Large intestine (tissue), 12 donors: ENCODE measurements at places on chromosomes 7 and 10.
A peak's percentile ranks its signal among the peaks of the same experiment; 100 is the strongest.

DNA sequence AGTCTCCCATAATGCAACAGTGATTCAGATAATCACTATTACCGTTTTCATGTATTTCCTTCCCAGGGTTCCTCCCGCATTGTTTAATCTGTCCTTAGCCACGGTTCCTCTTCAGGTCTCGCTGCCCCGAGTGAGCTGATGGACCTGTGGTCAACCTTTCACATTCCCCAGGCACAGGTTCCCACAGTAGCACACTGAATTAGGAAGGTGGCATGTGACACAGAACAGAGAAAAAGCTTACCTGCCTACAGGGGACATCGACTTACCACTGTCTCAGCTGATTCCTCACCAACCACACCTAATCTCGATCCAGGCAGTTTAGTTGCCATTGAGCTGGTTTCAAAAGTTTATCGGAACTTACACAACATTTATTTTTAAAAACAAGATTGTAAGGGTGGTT, 72.2 kb downstream of the MTURN start:
- DNase-seq, result no peak

GRCh38 chr7:78057571-78057970, 259.0 kb downstream of the PHTF2 start:
- DNase-seq, result no peak

GRCh38 chr7:138228769-138229168, 152.5 kb downstream of the AKR1D1 start:
- no peak for DNase-seq

DNA sequence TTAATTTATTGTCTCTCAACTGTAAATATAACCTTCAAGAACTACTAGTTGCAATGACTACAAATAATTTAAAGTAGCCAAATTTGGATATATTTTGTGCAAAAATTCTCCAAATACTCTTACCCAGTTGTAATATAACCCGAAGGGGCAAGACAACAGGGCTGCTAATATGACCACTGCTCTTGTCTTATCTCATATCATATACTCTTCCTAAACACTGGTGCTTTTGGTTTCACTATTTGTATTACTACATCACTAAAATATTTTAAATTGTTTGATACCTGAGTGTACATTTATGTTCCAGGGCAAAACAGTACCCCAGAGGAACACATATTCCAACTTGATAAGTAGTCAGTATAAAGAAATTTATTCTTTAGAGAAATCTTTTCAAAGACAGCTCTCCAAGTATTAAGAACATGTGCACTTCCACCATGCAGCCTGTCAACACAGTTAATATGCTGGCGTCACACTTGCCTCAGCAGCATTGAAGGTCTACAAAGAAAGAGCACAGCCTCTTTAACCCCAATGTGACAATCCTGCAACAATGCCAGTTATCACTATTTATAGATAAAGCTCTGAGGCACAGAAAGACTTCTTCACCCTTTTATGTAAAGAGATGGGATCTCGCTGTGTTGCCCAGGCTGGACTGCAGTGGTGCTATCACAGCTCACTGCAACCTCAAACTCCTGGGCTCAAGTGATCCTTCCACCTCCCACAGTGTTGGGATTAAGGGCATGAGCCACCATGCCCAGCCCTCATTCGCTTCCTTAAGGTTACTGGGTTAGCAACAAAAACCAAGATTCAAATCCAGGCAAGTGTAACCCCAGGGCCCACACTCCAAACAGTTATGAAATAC, 37.8 kb downstream of the RHEB start:
- DNase-seq, result no peak

DNA sequence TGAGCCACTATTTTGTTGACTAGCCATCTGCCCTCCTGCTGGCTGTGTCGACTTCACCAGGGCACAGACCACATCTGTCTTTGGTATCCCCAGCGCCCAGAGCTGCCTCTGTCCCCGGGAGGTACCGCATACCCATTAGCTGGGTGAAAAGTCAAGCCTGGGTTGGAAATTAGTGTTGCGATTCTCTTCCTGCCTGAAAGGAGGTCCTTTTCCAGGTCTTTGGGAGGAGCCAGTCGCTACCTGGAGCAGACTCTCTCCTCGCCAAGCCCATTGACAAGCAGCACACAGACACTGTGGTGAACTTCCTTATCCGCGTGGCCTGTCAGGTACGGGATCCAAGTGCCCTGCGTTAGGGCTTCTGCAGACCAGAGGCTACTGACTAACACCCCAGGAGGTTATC, 79.4 kb downstream of the TRRAP start:
- DNase-seq, result no peak

GRCh38 chr7:49396229-49396628, 377.2 kb upstream of the VWC2 start:
- no peak for DNase-seq

DNA sequence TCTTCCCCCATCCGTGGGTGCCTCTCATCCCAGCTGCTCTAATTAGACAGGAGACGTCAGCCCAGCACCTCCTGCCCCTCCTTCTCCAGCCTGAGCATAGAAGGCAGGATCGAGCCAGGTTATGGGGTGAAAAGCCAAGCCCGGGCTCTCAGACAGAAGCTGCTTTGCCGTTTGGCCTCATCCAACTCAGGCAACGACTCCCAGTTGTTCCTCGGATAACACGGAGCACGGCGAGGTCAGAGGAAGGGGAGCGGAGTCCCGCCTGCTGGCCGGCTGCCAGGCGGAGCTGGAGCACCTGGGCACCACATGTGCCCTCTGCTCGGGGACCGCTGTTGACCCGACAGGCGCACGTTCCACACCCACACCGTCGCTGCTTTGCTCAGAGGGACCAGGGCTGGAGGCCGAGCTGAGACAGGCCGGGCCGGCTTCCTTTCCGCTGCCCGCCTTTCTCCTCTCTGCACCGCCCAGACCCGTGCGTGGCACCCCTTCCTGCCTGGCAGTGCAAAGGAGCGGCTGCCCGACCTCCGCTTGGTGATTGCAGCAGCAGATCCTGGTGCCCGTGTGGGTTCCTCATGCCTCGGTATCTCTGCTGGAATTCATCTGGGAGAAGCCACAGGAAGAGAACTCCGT, 21.6 kb upstream of the UNCX start:
- no peak for DNase-seq

GRCh38 chr7:137164251-137164650, 179.3 kb downstream of the PTN start:
- no peak for DNase-seq

- DNase-seq, result no peak
Observed at GRCh38 chr7:82468435-82468834, 24.9 kb upstream of the CACNA2D1 start.

GRCh38 chr7:94338921-94339371, 55.7 kb upstream of the COL1A2 start:
- DNase-seq, result no peak

- DNase-seq, result no peak
Observed at GRCh38 chr10:64039198-64039597, 518.0 kb downstream of the REEP3 start.

DNA sequence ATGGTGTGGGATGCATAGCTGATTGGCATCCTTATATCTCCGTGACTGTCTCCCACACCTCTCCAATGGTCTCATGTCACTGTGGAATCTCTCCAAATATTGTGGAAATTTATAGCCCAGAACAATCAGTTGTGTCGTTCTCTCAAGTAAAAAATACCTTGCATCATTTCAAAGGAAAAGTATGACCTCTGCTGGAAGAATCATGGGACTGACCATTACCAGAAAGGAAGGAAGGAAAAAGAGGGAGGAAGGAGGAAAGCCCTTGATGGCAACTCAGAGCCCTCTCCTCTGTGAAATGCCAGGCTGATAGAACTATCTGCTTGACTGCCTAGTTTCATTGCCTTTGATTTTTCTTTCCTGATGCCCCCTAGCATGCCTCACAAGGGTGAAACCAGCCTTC, 76.3 kb downstream of the FOXI2 start:
- no peak for DNase-seq

DNA sequence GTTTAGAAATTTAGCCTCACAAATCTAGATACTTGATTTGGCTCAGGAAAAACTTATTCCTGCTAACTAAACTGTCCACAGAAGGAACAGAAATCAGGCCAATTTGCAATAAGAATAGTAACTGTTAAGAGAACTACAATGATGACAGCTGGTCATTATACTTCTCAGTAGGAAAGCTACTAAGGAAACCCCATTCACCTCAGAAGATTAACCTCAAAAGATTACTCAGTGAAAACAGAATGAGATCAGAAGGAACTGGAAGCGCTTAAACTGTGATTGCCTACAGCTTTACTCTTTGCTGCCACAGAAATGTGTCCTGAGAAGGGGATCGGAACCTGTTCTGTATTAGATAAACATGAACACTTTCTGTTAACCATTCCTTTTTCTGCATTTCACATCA, 24.3 kb upstream of the DNAJB12 start:
- no peak for DNase-seq

DNA sequence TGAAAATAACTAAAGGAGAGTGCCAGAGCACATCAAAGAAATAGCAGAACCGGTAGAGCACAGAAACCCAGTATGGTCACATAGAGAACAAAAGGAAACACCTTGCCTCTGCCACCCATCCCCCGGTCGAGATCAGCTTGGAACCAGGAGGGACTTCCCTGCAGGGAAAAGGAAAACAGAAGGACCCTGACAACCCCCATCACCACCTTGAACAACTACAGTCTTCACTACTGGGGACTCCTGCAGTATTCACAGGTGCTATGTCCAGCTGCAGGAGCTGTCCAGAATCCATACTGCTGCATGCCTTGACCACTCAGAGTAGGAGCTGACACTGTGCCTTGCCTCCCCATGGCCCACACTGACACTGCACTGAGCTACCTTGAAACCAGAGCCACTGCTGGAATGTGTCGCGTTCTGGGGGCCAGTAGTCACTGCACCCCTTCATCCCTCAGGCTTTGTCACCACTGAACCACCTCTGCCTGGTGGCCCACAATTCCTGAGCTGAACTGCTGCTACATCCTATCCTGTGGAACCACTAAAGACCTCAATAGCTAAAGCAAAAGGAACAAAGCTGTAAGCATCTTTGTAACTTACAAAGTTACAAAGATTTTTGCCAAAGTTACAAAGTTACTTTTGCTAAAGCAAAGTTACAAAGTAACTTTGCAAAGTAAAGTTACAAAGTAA, 66.8 kb downstream of the TRIL start:
- no peak for DNase-seq

DNA sequence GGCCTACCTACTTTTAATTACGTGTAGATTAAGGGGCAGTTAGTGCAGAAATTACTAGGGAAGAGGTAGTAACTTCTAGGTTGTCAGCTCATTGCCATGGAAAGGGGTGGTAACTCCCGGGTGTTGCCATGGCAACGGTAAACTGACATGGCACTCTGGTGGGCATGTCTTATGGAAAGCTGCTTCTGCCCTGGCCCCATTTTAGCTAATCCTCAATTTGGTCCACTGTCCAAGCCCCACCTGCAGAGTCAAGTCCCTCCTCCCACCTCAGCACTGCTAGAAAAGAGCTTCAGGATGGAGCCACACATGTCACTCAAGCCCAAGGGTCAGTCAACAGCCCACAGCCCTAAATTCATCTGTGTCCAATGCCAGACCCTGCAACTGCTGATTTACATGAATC, 7.5 kb upstream of the ZKSCAN1 start:
- no peak for DNase-seq

GRCh38 chr10:78416031-78417011, 382.7 kb downstream of the RPS24 start:
- DNase-seq, result no peak

DNA sequence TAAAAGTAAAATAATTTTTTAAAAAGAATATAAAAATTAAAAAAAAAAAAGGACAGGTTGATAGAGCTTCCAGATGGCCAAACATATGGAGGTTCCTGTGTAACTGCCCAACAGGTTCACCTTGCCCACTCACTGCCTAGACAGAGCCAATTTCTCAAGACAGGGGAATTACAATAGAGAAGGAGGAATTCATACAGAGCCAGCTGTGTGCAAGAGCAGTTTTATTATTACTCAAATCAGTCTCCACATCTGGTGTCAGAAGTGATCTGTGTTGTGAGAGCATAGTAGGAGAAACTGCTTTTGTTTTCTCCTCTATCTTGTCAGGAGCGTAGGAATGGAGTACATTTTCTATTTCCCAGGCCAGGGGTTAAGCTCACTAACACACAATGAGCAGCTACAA, 31.0 kb downstream of the C7orf33 start:
- no peak for DNase-seq

DNA sequence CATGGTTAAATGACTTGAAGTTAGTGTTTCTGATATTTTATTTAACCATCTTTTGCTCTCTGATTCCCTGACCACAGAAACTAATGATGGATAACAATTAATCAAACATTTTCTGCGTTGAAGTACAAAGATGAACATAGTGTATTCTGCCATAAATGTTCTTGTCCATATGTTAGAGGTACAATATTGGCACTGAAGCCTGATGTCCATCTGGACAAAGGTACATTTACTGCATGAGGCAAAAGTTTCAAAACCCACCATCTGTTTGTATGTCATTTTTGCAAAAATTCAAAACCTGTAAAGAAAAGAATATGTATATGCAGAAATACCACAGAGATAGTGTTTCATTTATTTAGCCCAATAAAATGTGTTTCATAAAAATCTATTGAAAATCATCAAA, 861.5 kb downstream of the ANKRD7 start:
- no peak for DNase-seq

- DNase-seq, result no peak
Observed at GRCh38 chr10:3424111-3424851, 251.7 kb upstream of the PITRM1 start.

GRCh38 chr10:72248468-72249151, 25.1 kb upstream of the DDIT4 start:
- peak; percentile 42 for DNase-seq

- DNase-seq, result no peak
Observed at GRCh38 chr10:84294766-84295447, 33.5 kb upstream of the CCSER2 start.

- no peak for DNase-seq
Observed at GRCh38 chr10:89279421-89279869, 22.4 kb upstream of the IFIT2 start.

DNA sequence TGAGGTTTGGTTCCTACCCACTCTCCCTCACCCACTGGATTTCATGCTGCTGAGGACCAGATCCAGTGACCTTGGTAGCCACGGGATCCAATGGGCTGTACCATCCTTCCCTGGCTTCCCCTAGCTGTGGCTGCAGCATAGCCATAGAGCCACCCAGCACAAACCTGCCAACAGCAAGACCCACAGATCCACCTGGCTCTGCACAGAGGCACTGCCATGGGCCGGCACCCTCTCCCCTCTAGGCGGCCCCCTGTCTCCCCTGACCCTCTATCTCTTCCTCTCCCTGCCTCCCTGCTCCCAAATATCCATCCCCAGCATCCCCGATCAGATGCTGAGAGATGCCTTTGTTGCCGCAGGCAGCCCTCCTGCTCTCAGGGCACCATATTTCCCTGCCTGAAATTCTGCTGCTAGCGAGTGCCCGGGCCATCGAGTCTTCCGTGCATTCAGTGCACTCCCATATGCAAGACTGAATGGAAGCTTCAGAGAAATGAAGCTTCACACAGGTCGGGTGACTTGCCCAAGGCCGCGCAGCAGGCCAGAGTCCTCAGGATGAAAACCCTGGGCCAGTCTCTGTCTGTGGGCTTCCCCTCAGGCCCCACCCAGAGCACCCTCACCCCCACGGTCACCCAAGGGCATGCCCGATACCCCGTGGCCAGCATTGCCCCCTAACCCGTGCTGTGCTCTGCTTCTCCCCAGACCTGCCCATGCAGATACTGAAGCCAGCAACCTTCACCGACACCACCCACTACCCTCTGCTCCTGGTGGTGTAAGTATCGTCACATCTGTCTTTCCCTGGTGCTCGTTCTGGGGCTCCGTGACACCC, 130.8 kb downstream of the PAXIP1 start:
- DNase-seq, result no peak

GRCh38 chr10:72981882-72982529, 27.4 kb upstream of the PLA2G12B start:
- DNase-seq, result no peak
